ENCODE measurements at places on chromosomes 13 and 19.

DNA sequence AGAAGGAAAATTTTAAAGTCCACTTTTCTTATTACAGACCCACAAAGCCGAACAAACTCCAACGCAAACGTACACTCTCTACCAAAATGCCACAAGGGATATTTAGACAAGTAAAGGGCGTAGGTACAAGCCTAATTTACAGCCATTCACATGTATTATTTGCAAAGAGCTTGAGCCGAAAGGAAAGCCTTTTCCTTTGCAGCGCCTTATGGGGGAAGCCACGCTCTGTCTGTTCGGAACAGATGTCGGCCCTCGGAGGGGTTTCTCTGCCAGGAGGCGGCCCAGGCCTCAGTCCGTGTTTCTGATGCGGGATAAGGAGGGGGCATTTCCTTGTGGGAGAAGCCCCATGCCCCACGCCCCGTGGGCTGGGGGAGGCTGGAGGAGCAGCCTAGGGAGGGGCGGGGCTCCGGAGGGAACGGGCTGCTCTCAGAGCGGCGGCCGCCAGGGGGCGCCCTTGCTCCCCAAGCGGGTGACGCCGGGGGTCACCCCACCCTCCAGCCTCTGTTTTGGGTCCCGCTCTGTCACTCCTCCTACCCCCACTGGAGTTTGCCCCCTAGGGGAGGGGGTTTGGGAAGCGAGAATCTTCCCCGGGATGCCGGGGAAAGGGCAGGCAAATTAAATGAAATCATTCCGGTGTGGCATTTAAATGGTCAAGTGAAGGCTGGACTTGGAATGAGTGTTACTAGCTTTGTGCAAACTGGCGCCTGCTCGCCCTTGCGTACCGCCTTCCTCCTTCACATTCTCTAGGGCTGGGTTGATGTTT, 2.9 kb downstream of the HTR2A start:
- peak; percentile 88 for DNase-seq

- DNase-seq: no peak
These were observed 693.1 kb upstream of the SLC10A2 start for GRCh38 chr13:103759361-103759760.

- DNase-seq: no peak
These were observed 40.5 kb downstream of the TEX26 start for GRCh38 chr13:30972888-30973377.

DNA sequence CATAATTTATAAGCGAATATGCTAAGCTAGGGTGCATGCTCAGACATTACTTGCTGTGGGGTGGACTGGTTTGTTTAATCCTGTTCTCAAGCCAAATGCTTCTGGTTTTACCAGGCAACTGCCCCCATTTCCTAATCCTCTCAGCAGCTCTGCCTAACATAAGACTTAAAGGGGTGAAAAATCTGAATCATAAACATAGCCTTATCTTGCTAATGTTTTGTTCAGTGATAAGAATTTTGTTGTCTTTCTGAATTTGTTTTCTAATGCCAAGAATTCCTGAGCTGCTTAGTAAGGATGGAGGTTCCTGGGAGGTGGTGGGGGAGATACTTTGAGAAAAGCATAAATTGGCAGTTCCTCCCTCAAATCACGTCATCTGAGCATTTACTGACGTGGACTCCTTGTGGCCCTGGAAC, 42.7 kb downstream of the ING1 start:
- DNase-seq: no peak

GRCh38 chr19:28956961-28957360, 256.0 kb downstream of the UQCRFS1 start:
- DNase-seq: no peak

DNA sequence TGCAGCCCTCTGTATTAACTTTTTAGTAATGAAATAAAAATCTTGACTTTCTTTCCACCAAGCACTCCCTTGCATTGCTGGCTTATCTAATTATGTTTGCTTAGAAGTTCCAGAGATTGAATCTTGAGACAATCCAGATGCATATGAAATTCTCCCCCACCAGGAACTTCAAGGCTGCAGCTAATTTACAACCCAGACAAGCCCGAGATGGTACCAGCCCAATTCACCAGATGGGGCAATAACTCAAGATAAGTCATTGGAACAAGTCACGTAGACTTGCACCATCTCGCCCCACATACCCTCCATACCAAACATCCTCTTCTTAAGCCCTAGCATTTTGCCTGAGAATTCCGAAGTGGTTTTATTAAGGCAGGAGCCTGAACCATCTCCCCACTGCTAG, 29.0 kb downstream of the UTP14C start:
- no peak for DNase-seq

DNA sequence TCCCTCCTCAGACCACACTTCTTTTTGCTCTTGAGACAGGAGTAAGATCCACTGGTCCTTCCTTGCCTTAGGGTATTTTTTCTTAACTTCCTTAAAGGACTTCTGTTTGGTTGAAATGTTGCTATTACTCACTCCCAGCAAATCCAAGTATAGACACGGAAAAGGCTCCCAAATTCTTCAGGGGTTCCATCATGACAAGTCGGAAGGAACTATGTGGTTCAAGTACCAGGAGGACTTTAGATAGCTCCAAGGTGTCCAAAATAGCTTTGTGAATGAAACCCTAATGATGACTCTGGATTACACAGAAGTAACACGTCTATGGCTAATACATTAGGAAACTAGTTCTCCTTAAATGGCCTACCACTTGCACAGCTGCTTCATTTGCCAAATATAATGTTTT, 238.7 kb downstream of the KCTD12 start:
- DNase-seq: no peak

GRCh38 chr13:101289764-101290163, 126.5 kb downstream of the NALCN start:
- no peak for DNase-seq

DNA sequence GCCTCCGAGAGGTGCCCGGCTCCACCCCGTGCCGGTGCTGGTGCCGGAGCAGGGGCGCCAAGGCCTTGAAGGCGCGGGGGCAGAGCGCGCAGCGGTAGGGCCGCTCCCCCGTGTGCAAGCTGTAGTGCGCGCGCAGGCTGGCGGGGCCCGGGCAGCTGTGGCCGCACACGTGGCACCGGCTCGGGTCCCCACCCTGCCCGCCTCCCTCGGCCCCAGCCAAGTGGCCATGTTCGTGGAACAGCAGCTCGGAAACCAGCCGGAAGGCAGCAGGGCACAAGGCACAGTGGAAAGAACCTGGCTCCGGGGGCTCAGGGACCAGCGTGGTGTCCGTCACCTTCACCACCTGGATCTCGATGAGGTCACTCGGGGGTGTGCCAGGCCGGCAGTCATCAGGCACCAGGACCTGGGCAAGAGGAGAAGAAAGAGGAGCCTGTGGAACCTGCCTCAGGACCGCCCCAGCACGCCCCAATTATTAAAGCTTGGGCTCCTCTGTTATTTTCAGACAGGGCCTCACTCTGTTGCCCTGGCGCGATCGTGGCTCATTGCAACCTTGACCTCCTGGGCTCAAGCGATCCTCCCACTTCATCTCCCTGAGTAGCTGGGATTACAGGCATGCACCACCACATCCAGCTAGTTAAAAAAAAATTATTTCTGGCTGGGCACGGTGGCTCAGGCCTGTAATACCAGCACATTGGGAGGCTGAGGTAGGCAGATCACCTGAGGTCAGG, 2.0 kb downstream of the ZNF784 start:
- no peak for DNase-seq

Data from right forelimb (tissue), 1 donor.